Hepatocyte (in vitro differentiated cells): ENCODE measurements at places on chromosomes 3 and 15. TPM values are rescaled to one million over a fixed set of nuclear protein-coding genes. Genes with fewer than 3 reads are reported as not detected.

DNA sequence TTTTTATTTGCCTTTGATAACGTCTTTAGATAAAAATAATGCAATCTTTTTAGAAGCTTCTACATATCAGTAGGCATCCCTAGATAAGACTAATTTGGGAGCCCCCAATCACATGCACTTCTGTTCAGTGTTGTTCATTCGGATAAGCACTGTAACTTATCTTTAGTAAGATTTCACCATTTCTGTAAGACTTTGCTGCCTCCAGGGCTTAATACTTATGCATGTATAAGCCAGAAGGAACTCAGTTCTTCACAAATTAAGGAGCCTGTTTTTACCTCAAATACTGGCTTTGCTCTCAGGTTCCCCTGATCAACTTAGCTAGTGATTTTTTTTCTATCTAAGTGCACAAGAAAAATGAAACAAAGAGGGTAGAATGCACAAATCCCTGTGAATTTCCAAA lies 20.3 kb downstream of the DOCK3 start:
- H3K27ac ChIP-seq, result no peak overlapping the region
- H3K36me3 ChIP-seq, result no peaks in the 10 kb centered on the region
- H3K4me3 ChIP-seq, result no peak overlapping the region
- H3K4me1 ChIP-seq, result no peaks in the 10 kb centered on the region
- no peaks in the 10 kb centered on the region for H3K27me3 ChIP-seq

DNA sequence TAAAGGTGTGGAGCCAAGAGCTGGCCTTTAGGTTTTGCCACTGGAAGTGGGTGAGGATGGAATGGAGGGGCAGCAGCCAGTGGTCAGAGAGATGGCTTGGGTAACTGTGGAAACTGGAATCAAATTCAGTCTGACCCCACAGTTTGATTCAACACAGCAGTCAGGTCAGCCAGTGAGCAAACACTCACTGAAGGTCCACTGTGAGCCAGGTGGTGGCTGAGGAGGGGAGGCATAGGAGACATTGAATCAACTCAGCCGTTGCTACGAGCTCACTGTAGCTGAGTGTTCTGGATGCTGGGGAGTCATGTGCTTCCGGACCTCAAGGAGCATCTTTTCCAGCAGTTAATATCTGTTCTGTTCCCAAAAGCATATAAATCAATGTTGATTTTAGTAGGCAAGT lies 37.5 kb downstream of the LPP start:
- no peaks in the 10 kb centered on the region for H3K27me3 ChIP-seq
- no peaks in the 10 kb centered on the region for H3K36me3 ChIP-seq
- DNase-seq, result no peak
- no peak overlapping the region for H3K4me3 ChIP-seq

DNA sequence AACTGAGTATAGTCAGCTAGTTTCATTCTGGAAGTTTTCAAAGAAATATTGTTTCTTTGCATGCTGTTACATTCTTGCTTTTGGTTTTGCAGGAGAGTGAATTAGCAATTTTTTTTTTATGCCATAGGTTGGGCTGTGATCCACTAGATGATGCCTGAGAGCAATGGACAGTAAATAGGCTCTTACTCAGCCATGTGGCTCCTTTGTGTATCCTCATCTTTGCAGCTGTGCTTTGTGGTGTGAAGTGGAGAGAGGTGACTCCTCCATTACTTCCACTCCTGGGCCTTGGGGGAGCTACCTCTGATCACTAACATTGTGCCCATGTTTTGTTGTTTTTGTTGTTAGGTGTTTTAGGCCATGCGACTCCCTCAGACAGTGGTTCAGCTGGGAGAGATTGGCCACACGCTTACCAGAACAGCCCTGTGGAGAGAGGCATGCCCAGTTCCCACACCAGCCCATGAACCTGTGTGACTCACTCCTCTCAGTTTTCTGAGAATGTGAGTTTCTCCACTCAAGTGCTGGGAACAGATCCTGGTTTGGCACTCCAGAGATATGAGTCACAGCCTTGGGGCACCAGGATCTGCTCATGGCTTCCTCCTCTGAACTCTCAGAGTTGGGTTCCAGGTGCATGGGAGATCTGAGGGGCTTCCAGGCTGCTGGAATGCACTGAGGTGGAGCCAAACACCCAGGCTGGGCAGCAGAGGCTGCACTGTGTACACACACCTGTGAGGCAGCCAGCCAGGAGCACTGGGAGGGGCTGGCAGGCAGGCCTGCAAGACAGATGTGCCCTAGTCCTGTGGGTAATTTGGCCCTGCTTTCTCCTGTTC lies 785.3 kb downstream of the ROBO2 start:
- H3K36me3 ChIP-seq, result no peaks in the 10 kb centered on the region
- no peaks in the 10 kb centered on the region for H3K4me1 ChIP-seq
- peak overlapping the region; percentile 20 for H3K27ac ChIP-seq
- peak; percentile 60 for DNase-seq

DNA sequence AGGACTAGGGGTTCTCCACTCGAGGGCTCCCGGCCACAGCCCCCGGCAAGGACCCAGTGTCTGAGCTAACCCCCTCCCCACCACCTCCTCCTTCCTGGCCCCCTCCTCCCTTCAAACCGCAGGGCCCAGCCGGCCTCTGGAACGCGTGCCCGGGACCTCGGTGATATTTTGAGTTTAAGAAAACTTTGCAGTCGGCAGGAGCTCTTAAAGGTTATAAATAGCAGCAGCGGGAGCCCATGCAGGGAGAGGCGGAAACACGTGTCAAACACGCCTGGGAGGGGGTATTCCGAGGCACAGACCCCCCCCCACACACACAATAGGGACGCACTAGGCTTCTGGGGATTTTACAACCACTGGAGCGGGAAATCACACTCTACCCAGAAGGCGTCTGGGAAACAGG lies 3.1 kb upstream of the PTH1R start:
- peaks cover 61% of the 10 kb centered on the region for H3K4me1 ChIP-seq
- peak; percentile 55 for DNase-seq
- no peaks in the 10 kb centered on the region for H3K27me3 ChIP-seq
- H3K4me3 ChIP-seq, result no peak overlapping the region
- H3K27ac ChIP-seq, result peak overlapping the region; percentile 42

DNA sequence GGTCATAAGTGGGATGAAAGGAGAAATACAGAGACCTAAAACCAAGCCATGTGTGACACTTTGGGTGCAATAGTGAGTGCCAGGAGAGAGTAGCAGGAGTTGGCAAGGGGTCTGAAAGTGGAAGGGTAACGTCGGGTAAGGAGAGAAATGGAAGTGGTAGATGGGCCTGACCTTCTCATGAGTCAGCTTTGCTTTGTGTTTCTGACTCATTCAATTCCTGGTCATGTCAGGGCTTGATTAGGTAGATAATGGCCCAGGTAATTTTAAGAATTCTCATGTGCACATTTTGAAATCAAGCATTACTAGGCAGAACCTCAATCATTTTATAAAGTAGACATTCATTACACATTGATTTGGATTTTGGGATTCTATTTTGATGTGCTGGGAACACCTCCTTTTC lies 262.5 kb downstream of the SOX2 start:
- no peaks in the 10 kb centered on the region for H3K27me3 ChIP-seq
- DNase-seq, result no peak
- no peak overlapping the region for H3K27ac ChIP-seq
- no peak overlapping the region for H3K4me3 ChIP-seq

The ULK4 gene
- 6.5 and 9.1 TPM in 2 replicates for total RNA-seq

The PPP1R14D gene
- total RNA-seq, result 0.24 TPM in 1 of 2 replicates, not detected in the other

The ACTC1 gene
- 0.96 and 1.7 TPM in 2 replicates for total RNA-seq
